Esophagus muscularis mucosa (tissue), 4 donors: ENCODE measurements at places on chromosomes 13 and 19. TPM values are rescaled to one million over a fixed set of nuclear protein-coding genes. Genes with fewer than 3 reads are reported as not detected.

- H3K4me3 ChIP-seq: no peak overlapping the region
- no peak for DNase-seq
- no peak overlapping the region for H3K27ac ChIP-seq
- H3K4me1 ChIP-seq: no peaks in the 10 kb centered on the region
- no peaks in the 10 kb centered on the region for H3K36me3 ChIP-seq
- H3K27me3 ChIP-seq: no peaks in the 10 kb centered on the region
Observed at GRCh38 chr13:26623125-26623524, 65.6 kb downstream of the WASF3 start.

DNA sequence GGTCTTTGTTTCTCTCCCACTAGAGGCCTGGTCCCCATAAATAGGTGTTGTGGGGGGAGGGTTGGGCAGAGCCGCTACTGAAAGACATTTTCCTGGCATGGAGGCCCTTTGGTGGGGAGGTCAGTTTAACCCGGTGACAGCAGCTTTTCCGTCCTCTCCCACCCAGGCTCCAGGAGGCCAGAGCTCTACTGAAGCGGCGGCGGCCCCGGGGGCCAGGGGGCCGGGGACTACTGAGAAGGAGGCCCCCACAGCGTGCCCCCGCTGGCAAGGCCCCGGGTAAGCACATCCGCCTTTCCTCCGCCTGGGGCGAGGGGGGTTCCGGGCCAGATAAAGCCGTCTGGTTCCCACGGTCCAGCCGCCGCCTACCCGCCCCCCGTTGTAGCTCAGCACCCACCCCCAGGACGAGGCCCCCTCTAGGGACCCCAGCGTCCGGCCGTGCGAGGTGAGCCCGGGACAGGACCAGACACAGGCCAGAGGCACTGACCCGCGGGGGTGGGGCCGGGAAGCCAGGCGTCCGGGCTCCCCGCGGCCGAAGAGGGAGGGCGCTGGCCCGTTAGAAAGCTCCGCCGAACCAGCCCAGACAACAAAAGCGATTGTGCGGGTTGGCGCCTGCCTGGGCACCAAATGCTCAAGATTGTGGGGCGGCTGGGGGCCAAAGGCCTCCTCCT, 1.1 kb upstream of the LTBP4 start:
- H3K27ac ChIP-seq: peak overlapping the region; percentile 71
- H3K27me3 ChIP-seq: peaks cover 3% of the 10 kb centered on the region

GRCh38 chr13:26680572-26680971, 80.0 kb downstream of the GPR12 start:
- no peaks in the 10 kb centered on the region for H3K27me3 ChIP-seq
- no peaks in the 10 kb centered on the region for H3K4me1 ChIP-seq
- no peak overlapping the region for H3K27ac ChIP-seq
- no peak for DNase-seq

DNA sequence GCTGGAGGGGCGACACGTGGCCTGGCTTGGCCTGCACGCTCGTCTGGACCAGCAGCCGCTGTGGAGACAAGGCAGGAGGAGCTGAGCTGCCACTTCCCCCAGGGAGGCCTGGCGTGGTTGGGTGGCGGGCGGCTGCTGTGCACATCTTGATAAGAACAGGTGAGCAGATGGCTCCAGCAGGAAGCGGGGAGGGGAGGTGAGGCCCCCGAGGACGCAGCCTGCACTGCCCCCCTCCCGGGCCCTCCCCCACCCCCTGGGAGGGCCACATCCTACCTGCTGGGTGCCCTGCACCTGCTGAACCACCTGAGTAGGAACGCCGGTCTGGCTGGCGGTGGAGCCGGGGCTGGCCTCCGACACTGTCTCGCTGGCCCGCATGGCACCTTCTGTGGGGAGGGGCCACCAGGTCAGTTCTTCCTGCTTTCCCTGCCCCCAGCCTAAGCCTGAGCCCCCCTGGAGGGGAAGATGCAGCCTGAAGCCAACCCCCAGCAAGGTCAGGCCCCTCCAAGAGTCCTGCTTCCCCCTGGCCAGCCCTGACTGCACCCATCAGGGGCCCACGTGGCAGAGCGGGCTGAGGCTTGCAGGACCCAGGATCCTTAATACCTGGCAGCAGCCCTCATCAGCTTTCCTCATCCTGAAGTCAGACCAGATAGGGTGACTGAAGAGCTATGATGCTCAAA, 22.8 kb downstream of the RFX1 start:
- no peaks in the 10 kb centered on the region for H3K27me3 ChIP-seq
- H3K27ac ChIP-seq: no peak overlapping the region
- DNase-seq: no peak
- peaks cover 9% of the 10 kb centered on the region for H3K36me3 ChIP-seq
- peaks cover 44% of the 10 kb centered on the region for H3K4me1 ChIP-seq

DNA sequence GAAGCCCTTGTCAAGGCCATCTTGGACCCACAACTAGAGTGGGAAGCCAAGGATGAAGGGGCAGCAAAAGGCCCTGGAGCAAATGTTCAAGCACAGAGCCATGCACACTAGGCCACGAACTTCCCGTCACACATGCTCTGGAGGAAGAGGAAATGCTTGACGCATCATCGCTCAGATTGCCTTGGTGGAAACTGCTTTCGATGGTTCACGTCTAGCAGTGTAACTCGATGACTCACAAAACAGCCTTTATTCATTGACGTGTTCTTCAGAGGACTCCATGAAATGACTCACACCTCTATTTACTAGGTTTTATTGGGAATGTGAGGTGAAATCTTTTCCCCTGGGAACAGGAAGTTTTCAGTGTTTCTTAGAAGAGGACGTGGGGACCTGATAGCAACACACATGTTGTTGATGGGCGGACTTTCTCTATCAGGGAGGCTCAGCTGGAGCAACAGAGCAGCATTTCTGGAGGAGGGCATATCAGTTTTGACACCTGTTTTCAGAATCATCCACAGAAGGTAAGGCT, 79.8 kb upstream of the FLT1 start:
- no peak for DNase-seq
- no peaks in the 10 kb centered on the region for H3K27me3 ChIP-seq
- no peak overlapping the region for H3K4me3 ChIP-seq

DNA sequence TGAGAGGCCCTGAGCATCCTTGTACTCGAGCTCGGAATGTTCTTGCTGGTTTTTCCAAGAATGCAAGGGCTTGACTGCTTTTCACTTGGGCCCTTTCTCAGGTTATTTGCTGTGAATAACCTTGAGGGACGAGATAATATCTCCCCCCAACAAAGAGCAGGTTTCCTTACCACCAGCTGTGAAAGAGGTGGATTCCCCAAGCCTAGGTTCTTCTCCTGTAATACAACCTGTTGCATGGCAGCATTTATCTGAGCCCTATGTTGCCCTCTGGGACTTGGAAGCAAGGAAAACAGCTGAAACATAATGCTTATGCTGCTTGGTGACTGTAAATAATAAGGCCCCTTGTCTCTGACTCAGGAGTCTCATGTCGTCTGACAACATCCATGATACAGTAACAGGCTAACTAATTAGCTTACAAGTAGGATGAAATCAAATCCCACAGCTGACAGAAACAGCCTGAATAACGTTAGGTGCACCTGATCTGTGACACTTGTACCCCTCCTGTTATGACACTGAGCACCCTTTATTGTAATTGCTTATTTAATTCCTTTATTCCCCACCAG, 43.6 kb upstream of the RCBTB2 start:
- peak; percentile 39 for DNase-seq
- no peaks in the 10 kb centered on the region for H3K27me3 ChIP-seq
- H3K36me3 ChIP-seq: no peaks in the 10 kb centered on the region

DNA sequence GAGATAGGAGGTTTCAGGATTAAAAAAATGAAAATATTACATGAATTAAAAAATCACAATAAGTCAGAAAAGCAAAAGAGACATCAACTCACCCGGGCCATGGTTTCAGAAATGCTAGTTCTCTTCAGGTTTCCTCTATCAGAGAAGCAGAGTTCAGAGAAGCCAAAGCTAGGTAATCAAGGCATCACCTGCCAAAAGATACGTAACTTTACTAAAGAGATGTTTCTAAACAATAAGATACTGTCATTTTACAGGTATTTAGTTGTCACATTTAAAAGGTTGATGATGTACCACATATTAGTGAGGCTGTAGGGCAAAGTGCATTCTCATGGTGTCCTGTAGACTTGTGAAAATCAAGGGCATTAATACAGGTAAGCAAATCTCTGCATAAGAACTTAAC, 51.2 kb downstream of the ZNF45 start:
- no peak for DNase-seq
- no peak within 1 kb of the TSS for H3K4me3 ChIP-seq
- H3K36me3 ChIP-seq: peaks cover 35% of the 10 kb centered on the region

- no peak overlapping the region for H3K27ac ChIP-seq
- no peaks in the 10 kb centered on the region for H3K36me3 ChIP-seq
- H3K4me3 ChIP-seq: no peak overlapping the region
Observed at GRCh38 chr13:99855526-99856420, 115.8 kb downstream of the ZIC5 start.

DNA sequence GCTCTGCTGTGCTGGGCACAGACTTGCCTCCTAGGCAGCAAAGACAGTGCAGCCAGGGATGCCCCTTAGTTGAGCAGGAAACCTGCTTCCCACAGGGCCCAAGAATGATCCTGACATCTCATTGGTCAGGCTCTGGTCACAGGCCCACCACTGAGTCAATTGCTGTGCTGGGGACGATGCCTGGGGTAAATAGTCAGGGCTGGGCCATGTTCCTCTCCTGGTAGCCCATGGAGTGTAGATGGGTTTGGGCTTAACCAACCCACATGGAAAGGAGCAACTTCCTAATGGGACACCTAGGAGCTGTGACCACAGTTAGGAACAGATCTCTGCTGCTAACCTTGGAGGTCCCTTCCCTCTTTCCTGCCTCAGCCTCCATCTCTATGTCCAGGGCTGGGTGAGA, 212.5 kb upstream of the ZNF536 start:
- H3K27ac ChIP-seq: no peak overlapping the region
- H3K27me3 ChIP-seq: no peaks in the 10 kb centered on the region
- H3K4me3 ChIP-seq: no peak overlapping the region

- no peaks in the 10 kb centered on the region for H3K36me3 ChIP-seq
- peak; percentile 96 for DNase-seq
- H3K4me3 ChIP-seq: peak overlapping the region; percentile 63
- peak overlapping the region; percentile 93 for H3K27ac ChIP-seq
Observed at GRCh38 chr19:48362716-48363499, 832 bp downstream of the TMEM143 start.

DNA sequence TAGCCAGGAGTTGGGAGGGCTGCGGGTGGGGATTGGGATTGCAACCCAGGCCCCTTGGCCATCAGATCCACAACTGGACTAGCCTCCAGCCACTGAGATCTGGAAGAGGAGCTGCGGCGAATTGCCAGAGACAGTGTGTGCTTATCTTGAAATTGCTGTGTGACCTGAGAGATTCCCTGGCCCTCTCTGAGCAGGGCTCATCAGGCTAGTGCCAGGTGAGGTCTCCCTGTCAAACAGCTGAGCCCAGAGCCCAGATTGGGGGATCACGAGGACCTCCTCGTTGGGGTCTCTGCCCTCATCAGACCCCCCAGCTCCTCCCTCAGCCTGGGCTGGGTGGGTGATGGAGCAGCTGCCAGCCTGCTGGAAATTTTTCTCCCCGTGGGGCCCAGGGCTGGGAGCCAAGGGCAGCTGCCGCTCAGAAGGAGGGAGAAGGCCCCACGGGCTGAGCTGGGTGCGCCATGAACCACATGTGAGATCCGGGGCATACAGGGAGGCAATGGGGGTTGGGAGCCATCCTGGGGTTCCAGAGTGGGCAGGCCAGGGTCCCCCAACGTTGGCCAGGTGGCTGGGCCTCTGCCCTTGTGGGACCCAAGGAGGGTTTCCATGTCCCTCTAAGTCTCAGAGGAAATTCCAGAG, 7.2 kb downstream of the FUT5 start:
- H3K27me3 ChIP-seq: no peaks in the 10 kb centered on the region
- H3K27ac ChIP-seq: no peak overlapping the region
- H3K4me3 ChIP-seq: no peak overlapping the region
- DNase-seq: no peak
- no peaks in the 10 kb centered on the region for H3K4me1 ChIP-seq

DNA sequence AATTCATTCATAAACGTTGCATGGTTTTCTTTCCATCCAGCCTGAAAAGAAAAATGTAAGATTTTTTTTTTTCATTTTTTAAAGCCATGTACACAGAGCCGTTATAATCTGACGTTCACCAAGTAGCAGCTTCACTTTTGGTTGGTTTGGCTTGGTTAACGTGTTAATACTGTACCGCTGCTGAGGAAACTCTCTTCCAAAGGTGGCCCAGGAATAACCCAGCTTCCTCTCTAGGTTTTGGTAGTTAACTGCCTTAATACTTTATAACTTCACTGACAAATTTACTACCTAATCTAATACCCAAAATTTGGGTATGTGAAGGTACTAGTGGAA, 1.7 kb downstream of the INTS6 start:
- peaks cover 22% of the 10 kb centered on the region for H3K4me1 ChIP-seq
- peak overlapping the region; percentile 100 for H3K27ac ChIP-seq
- DNase-seq: no peak
- no peaks in the 10 kb centered on the region for H3K27me3 ChIP-seq
- peak overlapping the region; percentile 90 for H3K4me3 ChIP-seq

DNA sequence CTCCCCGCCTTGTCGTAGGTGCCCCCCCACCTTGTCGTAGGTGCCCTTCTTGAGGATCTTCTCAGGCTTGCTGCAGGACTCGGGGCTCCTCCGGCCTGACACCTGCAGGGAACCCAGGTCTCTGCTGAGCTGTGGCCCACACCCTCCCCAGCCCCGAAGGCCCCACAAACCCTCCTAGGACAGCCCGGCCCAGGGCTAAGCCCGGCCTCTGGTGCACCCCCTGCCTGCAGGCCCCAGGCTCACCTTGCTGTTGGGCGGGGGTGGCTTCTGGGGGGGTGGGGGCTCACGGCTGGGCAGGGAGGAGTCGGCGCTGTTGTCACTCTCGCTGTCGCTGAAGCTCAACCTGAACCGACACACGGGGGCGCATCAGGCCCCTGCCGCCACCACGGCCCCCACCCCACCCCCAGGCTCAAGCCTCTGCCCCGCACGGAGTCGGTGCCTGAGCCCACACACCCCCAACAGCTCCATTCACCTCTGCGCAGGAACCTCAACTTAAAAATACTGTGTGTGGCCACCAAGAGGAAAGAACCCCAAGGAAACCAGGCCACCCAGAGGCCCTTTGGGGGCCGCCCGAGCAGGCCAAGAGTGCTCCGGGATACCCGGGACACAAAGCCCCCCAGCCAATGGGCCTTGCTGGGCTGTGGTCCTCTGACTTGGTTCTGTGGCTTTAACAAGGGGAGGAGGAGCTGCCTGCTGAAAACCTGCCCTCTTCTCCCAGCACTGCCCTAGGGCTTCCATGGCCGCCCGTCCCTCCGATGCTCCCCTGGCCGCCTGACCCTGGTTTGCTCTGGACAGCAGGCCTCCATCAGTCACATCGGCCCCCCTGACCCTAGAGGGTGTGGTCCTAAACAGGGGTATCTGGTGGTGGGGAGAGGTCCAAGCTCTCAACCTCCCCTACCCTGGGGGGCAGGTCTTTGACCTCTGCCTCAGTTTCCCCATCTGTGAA, 65.8 kb downstream of the MLLT1 start:
- no peak for DNase-seq
- no peaks in the 10 kb centered on the region for H3K27me3 ChIP-seq
- peaks cover 31% of the 10 kb centered on the region for H3K4me1 ChIP-seq
- peaks cover 36% of the 10 kb centered on the region for H3K36me3 ChIP-seq
- no peak overlapping the region for H3K4me3 ChIP-seq
- no peak overlapping the region for H3K27ac ChIP-seq

ZNF723 gene
- not detected for total RNA-seq

SSC5D gene
- 41.2 TPM for total RNA-seq

BCAM gene
- total RNA-seq: 32.4 TPM

NCR1 gene
- not detected for total RNA-seq

SLC7A9 gene
- not detected for total RNA-seq

LRRC63 gene
- total RNA-seq: not detected
